Esophagus mucosa (tissue), 1 donor: ENCODE measurements at places on chromosomes 6 and 20. TPM values are rescaled to one million over a fixed set of nuclear protein-coding genes. Genes with fewer than 3 reads are reported as not detected.

- no peak for ATAC-seq
Observed at GRCh38 chr6:4067673-4068072, 11.3 kb downstream of the FAM217A start.

The CDSN gene
- 0.08 TPM for total RNA-seq

The NKX2-4 gene
- total RNA-seq = not detected

GRCh38 chr6:21201637-21202350, 391.8 kb upstream of the SOX4 start:
- ATAC-seq = no peak

DNA sequence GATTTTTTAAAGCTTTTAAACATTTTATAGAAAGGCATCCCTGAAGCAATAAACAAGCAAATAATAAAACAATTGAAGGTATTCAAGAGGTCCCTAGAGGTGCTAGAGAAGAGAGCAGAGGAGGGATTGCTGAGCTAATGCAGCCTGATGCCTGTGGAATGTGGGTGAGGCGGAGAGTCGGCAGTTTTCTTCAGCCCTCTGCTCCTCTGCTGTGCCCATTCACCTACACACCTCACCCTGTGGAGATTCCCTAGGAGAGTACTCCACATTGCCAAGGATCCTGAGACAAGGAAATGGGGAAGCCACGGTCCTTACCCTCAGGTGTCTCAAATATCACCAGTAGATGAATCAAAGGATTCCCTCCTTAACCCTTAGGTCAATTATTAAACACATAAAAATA, 199.8 kb upstream of the POU3F2 start:
- ATAC-seq = no peak

GRCh38 chr6:89122625-89123024, 4.8 kb upstream of the SRSF12 start:
- peak; percentile 58 for ATAC-seq

DNA sequence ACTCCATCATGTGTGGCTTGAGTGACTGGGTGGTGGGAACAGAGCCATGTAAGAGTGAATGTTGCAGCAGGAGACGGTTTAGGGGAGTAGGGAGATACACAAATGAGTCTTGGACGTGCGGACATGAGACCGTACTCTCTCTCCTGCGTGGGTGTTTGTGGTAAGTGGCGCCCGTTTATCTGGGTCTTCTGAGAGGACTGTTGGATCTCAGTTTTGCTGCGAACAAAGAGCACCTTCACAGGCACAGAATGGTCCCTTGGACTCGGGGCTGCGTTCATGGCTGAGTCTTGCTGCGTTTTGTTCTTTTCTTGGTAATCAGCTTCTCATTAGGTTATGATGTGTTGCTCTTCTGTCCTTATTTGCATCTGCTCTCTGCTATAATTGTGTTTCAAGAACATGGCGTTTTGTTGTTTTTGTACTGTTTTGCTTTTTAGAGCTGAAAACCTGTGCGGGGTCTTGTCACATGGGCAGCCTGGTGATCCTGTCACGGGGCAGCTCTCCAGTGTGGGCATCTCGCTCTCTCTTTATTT, 28.5 kb downstream of the STK35 start:
- no peak for ATAC-seq
